ENCODE measurements at places on chromosomes 7 and 10. TPM values are rescaled to one million over a fixed set of nuclear protein-coding genes. Genes with fewer than 3 reads are reported as not detected.

GRCh38 chr7:78081888-78082287, 283.3 kb downstream of the PHTF2 start:
- no peak overlapping the region for H3K27ac ChIP-seq
- H3K4me3 ChIP-seq: no peak overlapping the region
- H3K27me3 ChIP-seq: no peaks in the 10 kb centered on the region
- DNase-seq: no peak

- no peak overlapping the region for H3K27ac ChIP-seq
- H3K4me1 ChIP-seq: peaks cover 24% of the 10 kb centered on the region
- peak overlapping the region; percentile 93 for H3K4me3 ChIP-seq
- no peaks in the 10 kb centered on the region for H3K27me3 ChIP-seq
- H3K36me3 ChIP-seq: peaks cover 36% of the 10 kb centered on the region
These were observed 1.3 kb downstream of the RFC2 start for GRCh38 chr7:74252893-74253292.

DNA sequence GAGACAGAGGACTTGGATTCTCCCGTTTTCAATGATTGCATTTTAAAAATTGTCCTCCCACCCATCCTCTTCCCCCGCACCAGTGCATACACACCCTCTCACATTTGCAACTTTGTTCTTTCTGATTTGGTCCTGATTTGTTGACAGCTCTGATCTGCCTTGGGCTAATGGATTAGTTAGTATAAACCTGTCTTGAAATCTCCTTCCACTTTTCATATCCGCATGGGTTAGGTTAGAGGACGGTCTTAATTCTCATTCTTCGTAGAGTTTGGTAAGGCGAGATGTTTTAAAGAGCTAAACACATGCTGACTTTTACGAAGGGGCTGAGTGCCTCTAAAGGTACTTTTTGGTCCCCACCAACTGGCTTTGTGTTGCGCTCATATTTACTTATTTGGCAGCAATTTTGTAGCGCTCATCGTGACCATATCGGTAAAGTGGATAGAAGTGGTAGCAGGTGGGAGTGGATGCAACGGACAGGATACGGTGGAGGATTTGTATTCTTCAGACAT, 1.1 kb downstream of the AHR start:
- H3K4me1 ChIP-seq: peaks cover 30% of the 10 kb centered on the region
- H3K27ac ChIP-seq: peak overlapping the region; percentile 99
- no peaks in the 10 kb centered on the region for H3K27me3 ChIP-seq
- DNase-seq: no peak

DNA sequence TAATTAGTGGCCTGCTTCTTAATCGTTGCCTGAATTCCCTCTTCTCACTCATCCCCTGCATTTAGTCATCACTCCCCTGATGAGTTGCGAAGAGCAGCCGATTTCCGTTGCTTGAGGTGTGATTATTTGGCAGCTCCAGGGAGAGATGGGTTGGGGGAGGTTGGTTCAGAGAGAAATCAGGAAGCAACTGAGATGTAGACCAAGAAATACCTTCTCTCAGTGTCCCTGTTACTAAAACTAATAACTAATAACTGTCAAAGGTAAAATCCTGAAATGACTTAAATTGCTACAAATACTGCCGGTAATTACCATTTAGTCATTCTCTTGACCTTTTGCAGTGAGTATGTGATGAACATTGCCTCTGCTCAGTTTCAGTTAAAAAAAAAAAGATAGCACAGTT, 76.9 kb downstream of the ELMO1 start:
- H3K4me3 ChIP-seq: no peak overlapping the region
- no peaks in the 10 kb centered on the region for H3K36me3 ChIP-seq
- peaks cover 5% of the 10 kb centered on the region for H3K4me1 ChIP-seq
- DNase-seq: no peak
- H3K27ac ChIP-seq: no peak overlapping the region
- no peaks in the 10 kb centered on the region for H3K27me3 ChIP-seq

- DNase-seq: no peak
- H3K27ac ChIP-seq: no peak overlapping the region
- no peak overlapping the region for H3K4me3 ChIP-seq
These were observed 353.7 kb upstream of the AKR1E2 start for GRCh38 chr10:4472190-4472904.

DNA sequence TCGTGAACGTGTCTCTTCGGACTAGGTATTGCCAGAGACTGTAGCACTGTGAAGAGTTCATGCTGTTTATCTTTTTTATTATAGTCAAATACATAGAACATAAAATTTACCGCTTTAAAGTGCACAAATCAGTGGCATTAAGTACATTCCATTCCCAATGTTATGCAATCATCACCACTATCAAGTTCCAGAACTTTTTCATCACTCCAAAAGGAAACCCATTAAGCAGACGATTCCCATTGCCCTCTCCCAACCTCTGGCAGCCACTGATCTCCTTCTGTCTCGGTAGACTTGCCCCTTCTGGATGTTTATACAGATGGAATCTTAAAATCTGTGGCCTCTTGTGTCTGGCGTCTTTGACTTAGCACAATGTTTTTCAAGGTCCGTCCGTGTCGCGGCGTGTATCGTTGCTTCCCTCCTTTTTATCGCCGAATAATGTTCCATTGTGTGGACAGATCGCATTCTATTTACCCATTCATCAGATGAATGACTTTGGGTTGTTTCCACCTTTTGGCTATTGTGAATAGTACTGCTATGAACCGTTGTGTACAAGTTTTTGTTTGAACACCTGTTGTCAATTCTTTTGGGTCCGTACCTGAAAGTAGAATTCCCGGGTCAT, 2.7 kb downstream of the PROSER2 start:
- peaks cover 37% of the 10 kb centered on the region for H3K4me1 ChIP-seq
- peaks cover 7% of the 10 kb centered on the region for H3K27me3 ChIP-seq
- H3K27ac ChIP-seq: no peak overlapping the region
- no peak overlapping the region for H3K4me3 ChIP-seq

- H3K27ac ChIP-seq: peak overlapping the region; percentile 99
- peak overlapping the region; percentile 99 for H3K4me3 ChIP-seq
- H3K27me3 ChIP-seq: no peaks in the 10 kb centered on the region
- H3K36me3 ChIP-seq: no peaks in the 10 kb centered on the region
These were observed 766 bp upstream of the EIF3B start for GRCh38 chr7:2353936-2354185.

GRCh38 chr7:80047856-80048459, 86.7 kb upstream of the GNAI1 start:
- H3K4me1 ChIP-seq: no peaks in the 10 kb centered on the region
- no peak for DNase-seq
- no peak overlapping the region for H3K27ac ChIP-seq
- no peak overlapping the region for H3K4me3 ChIP-seq
- no peaks in the 10 kb centered on the region for H3K27me3 ChIP-seq

DNA sequence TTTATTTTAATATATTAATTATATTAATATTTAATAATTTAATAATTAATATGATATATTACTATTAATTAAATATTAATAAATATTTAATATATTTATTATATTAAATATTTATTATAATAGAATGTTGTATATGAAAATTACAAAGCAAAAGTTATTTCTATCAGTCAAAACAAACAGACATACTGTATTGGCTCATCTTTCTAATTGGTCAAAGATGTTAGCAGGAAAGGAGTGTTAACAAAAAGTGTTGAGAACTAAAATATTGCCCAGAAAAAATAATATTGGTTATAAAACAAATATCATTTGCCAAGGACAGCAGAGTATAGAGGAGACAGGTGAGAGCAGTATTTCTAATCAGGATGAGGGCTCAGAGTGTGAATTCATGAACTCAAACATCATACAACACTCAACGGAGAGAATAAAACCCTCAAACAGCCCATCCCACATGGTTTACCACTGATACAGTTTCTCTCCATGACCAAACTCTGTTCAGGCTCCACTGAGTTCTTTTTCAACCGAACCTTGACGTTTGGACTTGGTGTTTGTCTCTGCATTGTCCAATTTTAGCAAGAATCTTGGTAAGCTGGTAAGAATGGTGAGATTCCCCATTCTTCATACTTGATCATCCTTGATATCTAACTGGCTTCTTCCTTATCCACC, 58.0 kb downstream of the TSPAN12 start:
- no peaks in the 10 kb centered on the region for H3K27me3 ChIP-seq
- no peak for DNase-seq
- no peaks in the 10 kb centered on the region for H3K36me3 ChIP-seq
- no peak overlapping the region for H3K4me3 ChIP-seq

GRCh38 chr10:104028146-104028545, 57.5 kb downstream of the COL17A1 start:
- no peak overlapping the region for H3K4me3 ChIP-seq
- H3K4me1 ChIP-seq: peaks cover 6% of the 10 kb centered on the region
- DNase-seq: no peak
- no peaks in the 10 kb centered on the region for H3K27me3 ChIP-seq

DNA sequence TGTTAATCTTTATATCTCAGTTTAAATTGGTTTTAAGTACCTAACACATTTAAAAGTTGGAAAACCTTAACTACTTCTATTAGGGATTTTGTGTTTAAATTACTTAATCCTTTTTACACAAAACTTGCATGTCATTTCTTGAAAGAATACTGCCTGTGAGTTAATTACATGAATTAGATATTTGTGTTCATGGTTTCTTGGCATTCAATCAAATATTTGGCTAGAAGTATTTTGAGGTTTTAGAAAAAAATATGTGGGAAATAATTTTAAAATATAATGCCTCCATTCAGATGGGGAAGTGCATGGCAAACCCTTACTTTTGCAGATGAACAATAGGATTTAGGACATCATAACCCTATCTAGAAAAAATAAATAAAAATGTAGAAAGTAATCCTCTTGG, 186.5 kb upstream of the SEMA3E start:
- H3K27me3 ChIP-seq: no peaks in the 10 kb centered on the region
- no peaks in the 10 kb centered on the region for H3K36me3 ChIP-seq
- H3K4me3 ChIP-seq: no peak overlapping the region
- H3K27ac ChIP-seq: no peak overlapping the region

DNA sequence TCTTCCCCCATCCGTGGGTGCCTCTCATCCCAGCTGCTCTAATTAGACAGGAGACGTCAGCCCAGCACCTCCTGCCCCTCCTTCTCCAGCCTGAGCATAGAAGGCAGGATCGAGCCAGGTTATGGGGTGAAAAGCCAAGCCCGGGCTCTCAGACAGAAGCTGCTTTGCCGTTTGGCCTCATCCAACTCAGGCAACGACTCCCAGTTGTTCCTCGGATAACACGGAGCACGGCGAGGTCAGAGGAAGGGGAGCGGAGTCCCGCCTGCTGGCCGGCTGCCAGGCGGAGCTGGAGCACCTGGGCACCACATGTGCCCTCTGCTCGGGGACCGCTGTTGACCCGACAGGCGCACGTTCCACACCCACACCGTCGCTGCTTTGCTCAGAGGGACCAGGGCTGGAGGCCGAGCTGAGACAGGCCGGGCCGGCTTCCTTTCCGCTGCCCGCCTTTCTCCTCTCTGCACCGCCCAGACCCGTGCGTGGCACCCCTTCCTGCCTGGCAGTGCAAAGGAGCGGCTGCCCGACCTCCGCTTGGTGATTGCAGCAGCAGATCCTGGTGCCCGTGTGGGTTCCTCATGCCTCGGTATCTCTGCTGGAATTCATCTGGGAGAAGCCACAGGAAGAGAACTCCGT, 21.6 kb upstream of the UNCX start:
- no peak for DNase-seq
- H3K36me3 ChIP-seq: no peaks in the 10 kb centered on the region
- H3K27ac ChIP-seq: no peak overlapping the region
- peaks cover 14% of the 10 kb centered on the region for H3K4me1 ChIP-seq
- peak overlapping the region; percentile 7 for H3K4me3 ChIP-seq

DNA sequence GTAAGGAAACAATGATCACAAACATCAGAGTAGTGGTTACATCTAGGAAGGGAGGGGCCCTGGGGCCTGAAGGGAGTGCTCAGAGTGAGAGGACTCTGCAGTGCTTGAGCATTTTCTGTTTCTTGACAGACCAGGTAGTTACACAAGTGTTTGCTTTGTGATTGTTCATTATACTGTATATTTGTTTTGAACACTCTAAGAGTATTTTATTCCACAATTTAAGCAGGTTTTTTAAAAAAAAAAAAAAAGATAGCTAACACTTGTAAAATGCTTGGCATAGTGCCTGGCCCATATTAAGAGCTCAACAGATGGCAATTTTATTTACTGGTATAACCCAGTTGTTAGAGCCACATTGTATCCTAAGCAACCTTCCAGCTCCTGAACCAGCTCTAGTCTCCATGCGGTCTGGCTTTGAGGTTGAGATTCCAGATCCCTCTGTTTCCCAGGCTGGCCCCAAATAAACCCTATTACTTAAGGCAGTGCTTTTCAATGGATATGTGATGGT, 20.1 kb upstream of the ATXN7L1 start:
- no peaks in the 10 kb centered on the region for H3K4me1 ChIP-seq
- H3K36me3 ChIP-seq: no peaks in the 10 kb centered on the region
- H3K4me3 ChIP-seq: no peak overlapping the region
- H3K27me3 ChIP-seq: no peaks in the 10 kb centered on the region

- no peak for DNase-seq
- H3K4me3 ChIP-seq: no peak overlapping the region
- no peaks in the 10 kb centered on the region for H3K27me3 ChIP-seq
These were observed 169.9 kb downstream of the RNF133 start for GRCh38 chr7:122528879-122529481.

- H3K4me1 ChIP-seq: no peaks in the 10 kb centered on the region
- H3K27me3 ChIP-seq: no peaks in the 10 kb centered on the region
- H3K36me3 ChIP-seq: no peaks in the 10 kb centered on the region
- DNase-seq: no peak
These were observed 139.4 kb downstream of the KCNMA1 start for GRCh38 chr10:77498210-77498609.

DNA sequence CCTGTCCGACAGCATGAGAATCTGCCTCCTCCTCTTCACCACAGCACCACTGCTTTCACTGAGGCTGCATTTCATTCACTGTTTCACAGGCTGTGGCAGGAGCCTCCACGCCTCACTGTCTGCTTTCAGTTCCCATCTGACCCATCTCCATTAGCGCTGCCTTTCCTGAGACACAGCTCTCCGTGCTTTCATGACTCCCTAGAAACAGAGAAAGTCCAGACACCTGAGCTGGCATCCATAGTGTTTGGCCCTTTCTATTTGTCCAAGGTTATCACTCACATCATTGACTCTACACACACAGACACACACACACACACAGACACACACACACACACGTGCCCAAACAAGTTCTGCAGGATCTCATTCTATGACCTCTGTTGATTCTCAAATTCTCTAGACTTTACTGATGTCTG, 5.2 kb downstream of the LGI1 start:
- no peaks in the 10 kb centered on the region for H3K36me3 ChIP-seq
- H3K27me3 ChIP-seq: peaks cover 7% of the 10 kb centered on the region
- H3K4me3 ChIP-seq: no peak overlapping the region
- peaks cover 4% of the 10 kb centered on the region for H3K4me1 ChIP-seq

GRCh38 chr10:91422915-91423314, 12.8 kb downstream of the HECTD2 start:
- H3K4me1 ChIP-seq: no peaks in the 10 kb centered on the region
- no peak for DNase-seq
- H3K27me3 ChIP-seq: no peaks in the 10 kb centered on the region

The APBB1IP gene
- total RNA-seq: 4.5 TPM

The RELN gene
- 0.72 TPM for total RNA-seq

The TMEM213 gene
- total RNA-seq: 11.4 TPM

The ZMIZ1 gene
- 83.0 TPM for total RNA-seq

The AIFM2 gene
- total RNA-seq: 7.6 TPM

The VPS26A gene
- total RNA-seq: 33.4 TPM

The GPNMB gene
- total RNA-seq: 458 TPM

The DKK1 gene
- total RNA-seq: 14.2 TPM

The CALHM1 gene
- total RNA-seq: not detected

The GPR146 gene
- total RNA-seq: 50.8 TPM

The TWIST1 gene
- total RNA-seq: 12.7 TPM

Measured in suprapubic skin (tissue), 4 donors.